ENCODE measurements at places on chromosomes 3 and 15. TPM values are rescaled to one million over a fixed set of nuclear protein-coding genes. Genes with fewer than 3 reads are reported as not detected.

Gene GUCA1C
- not detected for total RNA-seq

GRCh38 chr3:47722859-47723258 lies 58.8 kb downstream of the SMARCC1 start:
- no peak for DNase-seq

- DNase-seq: no peak
Measured at GRCh38 chr3:83461411-83461810, 1497.4 kb upstream of the CADM2 start.

Gene APOD
- total RNA-seq: 11.7 TPM

GRCh38 chr3:107377151-107377550 lies at the start of gene CCDC54:
Gene CCDC54 (plus strand): TSS chr3:107377439. CDS start chr3:107377588, 149 bp downstream.
- DNase-seq: no peak

Gene GATM
- total RNA-seq: 83.8 TPM

GRCh38 chr15:77671362-77672056 lies 38.8 kb upstream of the LINGO1 start:
- DNase-seq: no peak

Gene TMEM89
- not detected for total RNA-seq

Gene SLC24A5
- total RNA-seq: 0.26 TPM

DNA sequence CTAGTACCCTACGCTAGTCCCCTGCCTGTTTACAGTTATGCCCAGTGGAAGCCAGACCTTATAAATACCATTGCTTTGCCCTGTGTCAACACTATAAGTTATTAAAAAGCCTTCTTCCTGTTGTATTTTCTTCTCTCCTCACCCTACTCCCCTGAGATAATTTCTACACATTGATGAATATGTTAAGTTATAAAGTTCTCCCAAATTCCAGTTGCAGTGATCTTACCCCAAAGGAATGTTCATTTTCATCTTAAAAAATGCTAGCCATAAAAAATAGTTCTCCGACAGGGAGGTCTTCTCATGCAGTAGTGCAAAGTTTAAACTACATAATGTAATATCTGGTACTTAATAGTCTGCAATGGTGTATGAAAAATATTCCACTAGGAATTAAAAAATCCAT lies 58.6 kb downstream of the MAP2K5 start:
- DNase-seq: no peak

Gene GOLGA8O
- total RNA-seq: 1.7 TPM
